ENCODE measurements at places on chromosomes 2 and 18.

DNA sequence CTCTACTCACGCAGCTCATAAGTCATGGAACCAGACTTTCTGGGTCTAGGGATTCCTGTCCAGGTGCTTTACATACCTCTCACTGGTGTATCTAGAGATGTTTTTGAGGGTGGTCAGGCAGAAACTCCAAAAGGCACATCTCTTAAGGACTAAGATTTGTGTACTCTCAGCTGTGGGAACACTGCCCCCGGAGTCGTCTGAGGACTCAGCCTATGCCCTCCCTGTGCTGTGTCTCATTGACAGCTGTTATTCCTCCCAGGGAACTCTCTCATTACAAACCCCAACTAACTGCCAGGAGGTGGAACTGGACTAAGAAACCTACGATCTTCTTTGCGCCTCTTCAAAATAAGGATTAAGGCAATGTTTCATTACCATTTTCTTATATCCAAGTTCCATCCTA lies 293.9 kb upstream of the DLGAP1 start:
- DNase-seq, result no peak

- peak; percentile 17 for DNase-seq
Observed at GRCh38 chr2:26034637-26034992, 731 bp downstream of the RAB10 start.

- DNase-seq, result no peak
Observed at GRCh38 chr2:42230891-42231290, 61.7 kb downstream of the EML4 start.

- DNase-seq, result no peak
Observed at GRCh38 chr2:114192362-114192761, 250.1 kb upstream of the DPP10 start.

GRCh38 chr18:63514888-63515678 lies 27.1 kb upstream of the SERPINB12 start:
- no peak for DNase-seq

DNA sequence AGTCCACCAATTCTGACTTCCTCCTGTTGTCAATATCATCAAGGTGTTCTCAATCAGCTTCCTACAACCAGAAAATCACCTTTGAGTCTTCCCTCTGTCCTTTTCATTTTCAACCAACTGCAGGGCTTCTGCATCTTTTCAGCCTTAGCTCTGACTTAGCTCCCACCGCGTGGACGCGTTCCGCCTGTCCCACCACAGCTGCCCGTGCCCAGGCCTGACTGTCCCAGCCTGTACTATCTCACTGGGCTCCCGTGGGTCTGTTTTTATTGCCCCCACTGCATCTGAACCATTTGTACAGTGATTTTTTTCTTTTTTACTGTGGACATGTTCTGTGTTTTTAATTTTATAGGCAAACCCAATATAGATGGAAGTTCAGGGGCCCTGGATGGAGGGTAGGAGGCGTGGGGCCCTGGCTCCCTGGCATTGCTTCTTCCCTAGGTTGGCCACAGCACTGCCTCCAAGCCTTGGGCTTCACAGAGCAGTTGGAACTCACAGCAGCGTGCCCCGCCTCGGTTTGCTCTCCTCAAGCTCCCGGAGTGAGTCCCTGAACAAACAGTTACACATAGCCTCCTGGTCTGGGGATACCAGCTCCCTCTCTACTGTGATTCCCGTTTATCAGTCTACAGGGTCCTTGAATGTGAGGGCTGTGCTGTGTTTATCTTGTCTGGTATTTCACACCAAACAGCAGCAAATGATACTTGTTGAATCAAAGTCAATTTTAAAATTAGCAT lies 280.6 kb upstream of the PXDN start:
- DNase-seq, result no peak

DNA sequence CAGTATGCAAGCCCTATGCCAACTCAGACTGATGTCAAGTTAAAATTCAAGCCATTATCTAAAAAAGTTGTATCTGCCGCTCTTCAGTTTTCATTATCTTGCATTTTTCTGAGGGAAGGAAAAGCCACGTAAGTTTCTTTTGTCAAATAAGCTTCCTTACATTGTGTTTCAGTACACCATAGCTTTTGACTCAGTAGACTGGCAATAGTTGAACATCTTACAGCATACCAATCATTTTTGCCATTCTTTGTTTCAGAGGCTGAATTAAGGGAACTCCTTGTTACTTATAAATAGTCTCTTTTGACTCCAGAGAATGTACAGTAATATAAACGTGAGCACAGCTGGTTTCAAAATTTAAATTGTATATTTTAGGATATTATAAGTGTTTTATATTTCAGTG lies 120.6 kb downstream of the EHBP1 start:
- DNase-seq, result no peak

GRCh38 chr2:43293744-43294695 lies 67.6 kb upstream of the ZFP36L2 start:
- DNase-seq, result no peak

DNA sequence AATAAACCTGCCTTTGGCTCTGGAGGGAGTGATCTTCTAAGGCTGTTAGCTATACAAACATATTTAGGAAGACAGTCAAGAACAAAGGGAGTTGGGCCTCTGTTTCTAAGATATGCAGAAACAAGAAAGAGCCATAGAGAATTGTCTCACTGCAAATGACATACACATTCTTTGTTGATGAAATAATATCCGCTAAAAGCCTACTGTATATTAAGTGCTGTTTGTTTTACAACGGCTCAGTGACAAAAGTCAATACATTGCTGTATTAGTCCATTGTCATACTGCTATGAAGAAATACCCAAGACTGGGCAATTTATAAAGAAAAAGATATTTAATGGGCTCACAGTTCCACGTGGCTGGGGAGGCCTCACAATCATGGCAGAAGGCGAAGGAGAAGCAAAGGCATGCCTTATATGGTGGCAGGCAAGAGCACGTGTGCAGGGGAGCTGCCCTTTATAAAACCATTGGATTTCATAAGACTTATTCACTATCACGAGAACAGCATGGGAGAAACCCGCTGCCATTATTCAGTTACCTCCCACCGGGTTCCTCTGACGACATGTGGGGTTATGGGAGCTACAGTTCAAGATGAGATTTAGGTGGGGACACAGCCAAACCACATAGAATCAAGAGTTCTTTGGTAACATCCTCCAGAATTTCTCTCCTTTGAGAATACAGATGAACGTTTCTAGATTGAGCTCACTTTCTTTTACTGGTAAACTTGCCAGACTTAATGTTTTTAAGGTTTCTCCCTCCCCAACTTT lies 157.8 kb downstream of the PIK3C3 start:
- no peak for DNase-seq

- DNase-seq, result no peak
Observed at GRCh38 chr18:54181856-54182602, 42.4 kb downstream of the MBD2 start.

- no peak for DNase-seq
Observed at GRCh38 chr2:84957771-84958134, 13.2 kb upstream of the KCMF1 start.

- peak; percentile 60 for DNase-seq
Observed at GRCh38 chr2:102505290-102505689, 32.3 kb downstream of the SLC9A4 start.

DNA sequence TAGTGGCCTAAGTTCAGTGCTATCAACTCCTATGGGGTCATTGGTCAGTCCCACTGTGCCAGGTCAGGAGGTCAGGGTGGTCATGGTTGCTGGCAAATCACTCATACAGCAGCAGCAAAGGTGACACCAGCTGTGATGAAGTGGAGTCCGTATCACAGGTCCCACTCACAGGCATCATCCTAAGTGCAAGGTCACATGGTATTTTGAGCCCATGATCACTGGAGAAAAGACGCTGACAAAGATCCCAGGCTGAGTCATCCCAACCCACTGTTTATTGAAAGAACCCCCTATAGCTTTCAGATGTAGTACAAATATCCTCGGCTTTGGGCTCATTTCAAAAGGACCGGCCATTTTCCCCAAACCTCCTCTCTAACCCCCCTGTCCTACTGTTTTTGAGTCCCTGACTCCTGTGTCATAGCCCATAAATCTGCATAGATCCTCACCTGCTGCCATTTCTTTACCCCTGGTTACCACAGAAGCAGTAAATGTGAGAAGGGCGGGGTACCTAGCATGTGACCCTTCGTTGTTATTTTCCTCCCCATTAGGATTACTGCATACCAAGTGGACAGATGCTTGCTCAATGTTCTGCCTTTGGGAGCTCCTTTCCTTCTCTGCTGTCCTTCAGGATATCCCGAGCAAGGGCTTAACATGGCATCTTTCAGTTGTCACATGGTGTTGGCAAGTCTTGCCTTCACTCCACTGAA lies 107.7 kb downstream of the COL6A3 start:
- no peak for DNase-seq
